ENCODE measurements at places on chromosomes 6 and 20.

GRCh38 chr6:142406131-142406530, 104.3 kb downstream of the ADGRG6 start:
- no peak for DNase-seq

DNA sequence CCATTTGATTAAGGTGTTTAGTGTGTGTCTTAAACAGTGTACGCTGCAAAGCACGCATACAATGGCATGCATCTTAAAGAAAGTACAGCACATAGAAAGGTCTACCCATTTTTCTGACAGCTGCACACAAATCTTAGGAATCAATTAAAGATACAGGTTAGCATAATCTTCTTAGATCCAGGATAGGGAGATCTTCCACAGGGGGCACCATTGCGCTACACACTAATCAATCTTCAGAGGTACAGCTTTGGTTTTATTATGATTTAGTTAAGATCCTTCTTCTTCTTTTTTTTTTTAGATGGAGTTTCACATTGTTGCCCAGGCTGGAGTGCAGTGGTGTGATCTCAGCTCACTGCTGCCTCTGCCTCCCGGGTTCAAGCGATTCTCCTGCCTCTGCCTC, 63.7 kb upstream of the BEND3 start:
- no peak for DNase-seq

DNA sequence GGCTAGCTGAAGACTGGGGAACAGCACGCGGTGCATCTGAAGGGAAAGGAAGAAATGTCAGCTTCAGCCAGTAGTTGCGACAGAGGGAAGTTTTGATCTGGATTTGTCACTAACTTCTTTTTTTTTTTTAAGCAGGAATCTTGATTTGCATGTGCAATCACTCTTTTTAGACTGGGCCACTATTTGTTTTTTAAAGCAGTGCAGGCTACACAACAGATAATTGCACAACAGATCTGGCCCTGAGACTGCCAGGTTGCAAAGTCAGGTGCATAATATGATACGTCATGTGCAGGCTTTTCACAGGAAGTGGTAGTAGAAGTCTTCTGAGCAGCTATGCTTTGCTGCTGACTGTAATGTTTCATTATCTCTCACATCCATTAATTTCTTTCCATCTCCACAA, 13.5 kb downstream of the PFDN4 start:
- DNase-seq: peak; percentile 29

- no peak for DNase-seq
Observed at GRCh38 chr6:22236626-22237414, 60.0 kb downstream of the PRL start.

DNA sequence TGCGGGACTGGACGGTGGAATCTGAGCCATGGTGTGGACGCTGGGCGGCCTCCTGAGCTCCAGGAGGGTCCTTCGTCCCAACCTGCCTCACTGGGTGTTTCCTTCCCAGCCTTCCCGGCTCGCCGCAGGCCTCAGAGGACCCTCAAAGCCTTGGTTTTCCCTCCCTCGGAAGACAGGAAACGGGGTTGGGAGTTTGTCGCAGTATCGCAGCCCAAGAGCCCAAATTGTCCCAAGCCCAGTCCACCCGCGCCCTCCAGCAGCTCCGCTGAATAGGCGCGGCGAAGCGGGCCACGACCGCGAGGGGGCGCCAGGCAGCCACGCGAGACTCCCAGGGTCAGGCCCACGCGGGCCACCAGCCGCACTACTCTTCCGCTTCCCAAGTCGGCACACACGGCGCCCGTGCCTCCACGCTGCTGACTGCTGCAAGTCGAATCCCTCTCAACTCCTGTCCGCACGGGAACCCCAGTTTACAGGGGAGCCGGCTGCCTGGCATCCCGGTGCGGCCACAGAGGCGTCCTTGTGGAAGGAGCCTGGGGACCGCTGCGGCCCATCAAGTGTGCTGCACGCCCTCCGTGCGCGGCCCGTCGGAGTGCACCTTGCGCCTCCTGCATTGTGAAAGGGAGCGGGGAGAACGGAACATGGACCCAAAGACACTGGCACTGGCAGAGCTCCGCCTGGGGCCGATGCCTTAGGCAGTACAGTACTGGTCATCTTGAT, 40.4 kb upstream of the HMGA1 start:
- peak; percentile 41 for DNase-seq

GRCh38 chr20:5884465-5885335, 65.6 kb downstream of the TRMT6 start:
- DNase-seq: no peak

DNA sequence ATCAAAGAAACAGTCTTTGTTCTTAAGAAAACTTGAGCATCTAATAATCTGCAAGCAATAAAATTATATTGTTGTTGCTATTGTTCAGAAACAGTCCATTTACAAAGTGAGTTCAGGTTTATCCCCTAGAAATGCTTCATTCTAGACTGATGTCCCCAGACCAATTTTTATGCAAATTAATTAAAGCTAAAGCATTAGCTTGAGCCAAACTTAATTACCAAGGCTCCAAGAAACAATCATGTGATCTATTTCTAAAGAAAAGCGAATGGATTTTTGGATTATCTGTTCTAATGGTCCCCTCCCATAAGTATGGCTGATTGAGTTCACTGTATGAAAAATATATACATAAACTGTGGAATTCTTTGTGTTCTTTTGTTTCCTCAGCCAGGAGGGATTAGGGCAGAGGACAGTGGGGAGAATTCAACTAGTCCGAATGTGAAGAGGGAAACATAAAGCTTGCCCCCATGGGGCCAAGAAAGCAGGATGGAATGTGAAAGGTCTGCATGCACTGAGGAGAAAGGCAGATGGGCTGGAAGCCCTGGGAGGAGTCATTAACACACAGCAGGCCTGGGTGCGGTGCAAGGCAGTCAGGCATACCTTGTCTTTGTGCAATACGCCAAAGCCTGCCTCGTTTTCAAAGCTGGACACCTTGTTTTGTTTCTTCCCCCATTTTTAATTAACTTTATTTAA, 597.1 kb downstream of the KIF16B start:
- no peak for DNase-seq

GRCh38 chr20:11790046-11790445, 127.6 kb upstream of the BTBD3 start:
- DNase-seq: no peak

- DNase-seq: no peak
Observed at GRCh38 chr6:115854866-115855665, 205.6 kb downstream of the FRK start.

DNA sequence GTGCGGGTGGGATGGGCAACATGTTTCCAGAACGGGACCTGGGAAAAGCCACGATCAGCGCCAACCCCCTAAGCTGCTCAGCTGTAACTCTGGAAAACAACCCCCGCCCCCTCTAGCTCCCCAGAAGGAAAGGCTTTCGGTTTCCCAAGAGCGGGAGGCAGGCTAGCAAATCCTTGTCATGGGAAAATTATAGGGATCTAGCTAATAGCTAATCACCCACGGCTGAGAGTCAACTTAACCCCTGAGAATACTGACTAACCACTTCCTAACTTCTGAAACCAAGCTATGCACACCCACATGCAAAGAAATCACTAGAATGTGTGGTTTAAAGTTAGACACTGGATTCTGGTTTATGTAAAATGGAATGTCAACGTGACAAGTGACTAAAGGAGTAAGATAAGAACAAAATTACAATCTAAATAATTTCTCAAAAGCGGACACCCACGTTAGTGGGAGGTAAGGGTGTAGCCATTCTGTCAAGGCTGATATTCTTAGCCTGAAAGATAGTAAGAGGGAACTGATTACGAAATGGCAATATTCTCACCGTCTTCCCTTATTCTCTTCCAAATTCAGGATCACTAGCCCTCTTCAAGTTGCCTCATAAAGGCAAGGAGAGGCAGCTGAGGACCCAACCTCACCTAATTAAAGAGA, 20.1 kb downstream of the JAG1 start:
- DNase-seq: no peak

DNA sequence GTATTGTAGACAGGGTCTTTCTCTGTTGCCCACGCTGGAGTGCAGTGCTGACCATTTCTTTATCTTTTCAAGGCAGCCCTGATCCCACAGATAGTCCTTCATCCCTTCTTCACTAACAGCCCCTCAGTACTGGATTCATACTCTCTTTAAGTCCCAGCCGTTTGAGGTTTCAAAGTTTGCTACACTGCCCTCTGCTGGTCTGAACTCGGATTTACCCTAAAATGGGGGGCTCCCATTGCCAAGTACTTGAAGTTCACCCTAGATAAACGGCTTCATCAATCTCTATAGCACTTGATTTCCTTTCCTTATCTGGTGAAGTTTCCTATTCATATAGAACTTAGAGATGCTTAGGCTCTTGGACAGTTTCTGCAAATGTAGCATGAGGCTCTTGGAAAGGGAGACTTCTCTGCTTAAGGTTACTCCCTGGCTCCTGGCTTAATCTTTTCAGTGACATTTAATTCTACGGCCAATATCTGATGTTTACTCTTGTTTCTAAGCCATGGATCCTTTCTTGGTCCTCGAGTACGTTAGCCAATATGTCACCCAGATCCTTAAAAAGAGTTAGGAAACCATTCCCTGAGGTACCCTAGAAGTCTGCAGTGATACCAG, 21.4 kb upstream of the PREP start:
- no peak for DNase-seq

GRCh38 chr6:84449220-84449619, 221.8 kb upstream of the CEP162 start:
- no peak for DNase-seq

DNA sequence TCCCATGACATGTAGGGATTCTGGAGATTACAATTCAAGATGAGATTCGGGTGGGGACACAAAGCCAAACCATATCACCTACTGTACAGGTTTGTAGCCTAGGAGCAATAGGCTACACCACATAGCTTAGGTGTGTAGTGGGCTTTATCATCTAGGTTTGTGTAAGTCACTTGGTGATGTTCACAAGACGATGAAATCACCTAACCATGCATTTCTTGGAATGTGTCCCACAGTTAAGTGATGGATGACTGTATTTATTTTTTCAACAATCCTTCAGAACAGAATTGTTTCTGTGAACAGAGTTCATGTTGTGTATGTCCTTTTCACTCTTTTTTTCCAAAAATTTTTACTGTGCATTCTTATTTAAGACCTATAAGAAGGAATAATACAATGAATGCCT, 76.1 kb downstream of the DTD1 start:
- no peak for DNase-seq

DNA sequence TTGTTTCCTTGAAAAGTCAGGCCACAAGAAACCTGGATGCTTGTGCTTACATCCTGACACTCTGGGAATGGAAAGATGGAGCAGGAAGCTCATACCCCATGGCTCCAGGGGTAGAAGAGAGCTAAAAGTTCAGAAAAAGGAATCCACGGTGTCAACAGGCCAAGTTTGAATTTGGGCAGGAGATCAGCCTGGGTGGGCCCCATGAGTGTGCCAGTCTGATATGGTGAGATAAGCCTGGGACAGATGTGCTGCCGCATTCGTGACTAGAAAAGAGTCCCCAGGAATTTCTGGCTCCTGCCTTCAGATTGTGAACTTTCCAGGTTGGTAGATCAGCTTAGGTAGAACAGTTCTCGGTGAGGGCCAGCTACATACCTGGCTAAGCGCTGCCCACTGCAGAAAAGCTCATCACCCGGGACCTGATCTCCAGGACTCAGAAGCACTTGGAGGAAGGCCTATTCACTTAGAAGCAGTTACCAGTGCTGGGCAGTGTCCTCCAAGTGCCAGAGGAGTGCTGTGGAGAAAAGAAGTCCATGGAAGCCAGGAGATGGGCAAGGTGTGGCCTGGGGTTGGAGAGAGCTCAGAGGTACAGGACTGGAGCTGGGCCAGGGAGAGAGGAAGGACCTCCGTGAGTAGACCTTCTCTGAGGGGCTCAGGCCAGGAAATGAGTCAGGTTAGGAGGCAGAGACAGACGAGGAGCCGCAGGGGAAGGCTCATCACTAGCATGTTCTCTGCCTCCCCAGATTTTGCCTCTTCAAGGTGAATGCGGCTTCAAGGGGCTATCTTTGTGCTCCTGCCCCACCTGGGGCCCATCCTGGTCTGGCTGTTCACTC, at the start of gene TSPO2:
Gene TSPO2, plus strand, starts transcription at position 242 of the 830 bp plus-strand sequence. Its CDS starts 519 bp downstream, at position 761.
- DNase-seq: no peak

DNA sequence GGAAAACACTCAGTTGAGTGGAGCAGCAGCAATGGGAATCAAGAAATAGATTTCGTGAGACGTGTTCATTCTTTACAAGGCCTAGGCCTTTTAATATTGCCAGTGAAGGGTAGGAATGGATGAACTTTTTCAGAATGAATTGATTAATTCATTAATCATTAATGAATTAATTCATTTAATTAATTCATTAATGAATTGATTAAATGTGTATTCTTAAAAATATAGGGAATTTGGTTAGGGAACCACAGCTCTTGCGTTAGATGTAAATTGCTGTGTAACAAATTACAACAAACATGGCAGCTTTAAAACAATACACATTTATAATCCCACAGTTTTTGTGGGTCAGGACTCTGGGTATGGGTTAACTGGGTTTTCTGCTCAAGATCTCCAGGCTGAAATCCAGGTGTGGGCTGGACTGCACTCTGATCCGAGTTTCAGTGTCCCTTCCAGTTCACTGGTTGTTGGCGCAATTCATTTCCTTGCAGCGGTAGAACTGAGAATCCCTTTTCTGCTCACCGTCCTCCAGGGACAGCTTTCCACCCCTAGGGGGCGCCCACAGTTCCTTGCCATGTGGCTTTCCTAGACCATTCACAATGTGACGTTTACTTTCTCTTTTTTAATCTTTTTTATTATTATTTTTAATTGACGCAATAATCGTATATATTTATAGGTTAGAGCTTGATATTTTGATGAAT, 32.8 kb upstream of the BCAS1 start:
- DNase-seq: peak; percentile 6

DNA sequence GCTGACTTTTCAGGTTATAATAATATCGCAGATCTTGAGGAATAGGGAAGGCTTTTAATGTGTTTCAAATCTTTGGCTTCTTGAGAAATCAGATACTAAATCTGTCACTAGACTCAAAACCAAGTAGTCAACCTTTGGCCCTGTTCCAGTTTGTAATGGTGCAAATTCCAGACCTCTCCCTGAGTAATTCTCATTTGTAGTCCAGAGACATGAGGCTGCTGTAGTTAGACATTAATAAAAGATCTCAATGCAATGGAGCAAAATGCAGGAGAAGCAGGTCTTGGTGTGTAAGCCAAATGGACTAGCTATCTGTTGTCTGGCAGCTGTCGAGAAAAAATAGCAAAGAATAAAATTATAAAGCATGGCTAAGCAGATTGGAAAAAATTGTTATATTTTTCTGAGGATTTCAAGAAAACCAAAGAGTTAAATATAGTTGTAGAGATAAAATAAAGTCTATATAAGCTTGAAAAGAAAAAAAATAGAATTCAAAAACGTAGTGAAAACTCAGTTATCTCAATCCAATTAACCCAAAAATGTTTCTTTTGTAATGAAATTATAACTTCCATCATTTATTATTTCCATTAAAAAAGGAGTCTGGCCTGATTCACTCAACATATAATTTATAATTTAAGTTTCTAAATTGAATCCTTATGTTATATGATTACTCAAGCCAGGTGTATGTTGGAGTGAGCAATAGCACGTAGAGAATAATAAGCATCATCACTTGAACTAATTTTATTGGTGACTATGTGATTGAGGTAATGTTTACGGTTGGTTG, 161.5 kb upstream of the ADGRB3 start:
- no peak for DNase-seq

- no peak for DNase-seq
Observed at GRCh38 chr6:135104199-135104598, 49.6 kb upstream of the HBS1L start.

- DNase-seq: no peak
Observed at GRCh38 chr6:84696166-84696565, 68.2 kb downstream of the TBX18 start.

Data from DMS153 (cell line).